ENCODE measurements at places on chromosomes 11 and 22. TPM values are rescaled to one million over a fixed set of nuclear protein-coding genes. Genes with fewer than 3 reads are reported as not detected.

LINC01488 gene
- total RNA-seq, result not detected

ADM gene
- total RNA-seq, result 28.7 TPM

- peak; percentile 83 for DNase-seq
Observed at GRCh38 chr11:77351281-77351886, 49.9 kb upstream of the GDPD4 start.

DNA sequence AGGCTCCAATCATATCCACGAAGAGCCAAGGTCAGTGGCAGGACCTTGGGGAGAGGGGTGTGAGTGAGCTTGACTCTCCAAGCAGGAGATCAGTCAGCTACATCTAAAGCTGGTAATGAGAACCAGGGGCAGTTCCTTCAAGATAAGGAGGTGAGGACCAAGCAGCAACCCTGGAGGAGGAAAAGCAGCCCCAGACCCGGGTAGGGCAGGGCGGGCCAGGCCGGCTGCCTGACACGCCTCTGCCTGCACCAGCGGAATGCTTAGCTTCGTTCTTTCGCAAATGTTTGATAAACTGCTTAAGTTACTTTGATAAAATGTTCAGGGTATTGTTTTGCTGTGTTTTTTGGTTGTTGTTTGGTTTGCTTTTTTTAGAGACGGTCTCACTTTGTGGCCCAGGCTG lies 18.7 kb upstream of the FADD start:
- no peak for DNase-seq

- no peak for DNase-seq
Observed at GRCh38 chr11:84526250-84526649, 1100.9 kb downstream of the DLG2 start.

- DNase-seq, result no peak
Observed at GRCh38 chr22:19571207-19571795, 47.1 kb upstream of the CLDN5 start.

GRCh38 chr11:82845356-82846353 lies 54.6 kb downstream of the PRCP start:
- no peak for DNase-seq

- DNase-seq, result no peak
Observed at GRCh38 chr11:82105331-82105998, 628.2 kb downstream of the FAM181B start.

DNA sequence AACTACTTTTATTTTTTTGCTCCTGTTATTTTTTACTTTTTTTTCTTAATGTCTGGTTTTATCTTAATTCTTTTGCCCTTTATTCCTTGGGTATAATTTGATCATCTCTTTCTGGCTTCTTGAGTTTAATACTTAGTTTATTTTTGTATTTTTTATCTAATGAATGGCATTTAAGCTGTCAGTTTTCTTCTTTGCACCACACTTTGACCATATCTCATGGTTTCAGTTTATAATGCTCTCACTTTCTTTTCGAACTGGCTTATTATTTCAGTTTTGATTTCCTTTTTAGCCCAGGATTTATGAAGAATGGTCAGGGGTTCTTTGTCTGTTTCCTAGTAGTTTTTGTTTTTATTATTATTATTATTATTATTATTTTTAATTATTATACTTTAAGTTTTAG lies 48.3 kb downstream of the QSER1 start:
- DNase-seq, result no peak

- DNase-seq, result no peak
Observed at GRCh38 chr11:116738975-116739374, 33.8 kb downstream of the BUD13 start.

GRCh38 chr11:117826190-117826570 lies 1.6 kb upstream of the FXYD2 start:
- DNase-seq, result no peak
